ENCODE measurements at places on chromosomes 1 and 21. TPM values are rescaled to one million over a fixed set of nuclear protein-coding genes. Genes with fewer than 3 reads are reported as not detected.

G0S2 gene
- total RNA-seq = not detected

CCDC17 gene
- total RNA-seq = 1.9 TPM

NBPF6 gene
- 1.8 TPM for total RNA-seq

AK2 gene
- 266 TPM for total RNA-seq

AZIN2 gene
- 10.0 TPM for total RNA-seq

Measured in A375 (cell line).